ENCODE measurements at places on chromosomes 16 and 17.

DNA sequence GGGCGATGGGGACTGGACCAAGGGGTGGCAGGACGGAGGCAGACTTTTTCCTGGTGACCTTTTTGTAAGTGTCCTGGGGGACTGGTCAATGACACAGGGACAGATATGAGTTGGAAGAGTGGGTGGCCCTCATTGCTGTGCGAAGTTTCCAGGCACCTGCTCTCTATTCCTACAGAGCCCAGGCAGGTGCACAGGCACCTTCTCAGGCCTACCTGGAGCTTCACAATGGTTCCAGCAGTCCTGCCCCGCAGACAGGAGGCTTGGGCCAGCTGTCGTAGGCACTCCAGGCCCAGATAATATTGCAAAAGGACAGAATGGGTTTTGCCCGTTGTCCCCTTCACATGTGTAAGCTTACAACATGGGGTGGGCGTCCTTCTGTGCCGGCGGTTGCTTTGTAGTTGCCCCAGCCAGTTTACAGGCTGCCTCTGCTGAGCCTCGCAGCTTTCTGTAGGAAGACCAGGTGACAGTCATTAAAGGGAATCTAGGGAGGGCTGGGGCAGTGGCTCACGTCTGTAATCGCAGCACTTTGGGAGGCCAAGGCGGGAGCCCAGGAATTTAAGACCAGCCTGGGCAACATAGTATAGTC lies 84.3 kb downstream of the ARHGAP23 start:
- no peak for DNase-seq

GRCh38 chr16:69593751-69594255 lies 28.0 kb downstream of the NFAT5 start:
- no peak for DNase-seq

- DNase-seq: peak; percentile 54
Observed at GRCh38 chr16:88144028-88144511, 192.8 kb downstream of the BANP start.

DNA sequence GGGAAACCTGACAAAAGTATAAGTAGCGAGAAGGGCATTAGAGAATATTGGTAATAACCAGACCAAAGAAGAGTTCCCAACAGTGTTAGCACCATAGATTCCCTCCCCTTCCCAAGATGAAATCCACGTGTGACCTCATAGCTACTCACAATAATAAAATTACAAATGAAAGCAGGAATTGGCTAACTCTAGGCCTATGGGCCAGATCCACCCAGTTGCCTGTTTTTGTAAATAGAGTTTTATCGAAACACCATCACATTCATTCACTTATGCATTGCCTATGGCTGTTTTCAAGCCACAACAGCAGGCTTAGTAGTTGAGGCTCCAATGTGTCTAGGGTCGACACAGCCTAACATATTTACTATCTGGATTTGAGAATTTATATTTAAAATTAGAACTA lies 7.8 kb downstream of the CPHXL start:
- DNase-seq: no peak

GRCh38 chr16:55964923-55965475 lies 89.8 kb upstream of the CES5A start:
- DNase-seq: no peak

- no peak for DNase-seq
Observed at GRCh38 chr17:34761646-34762045, 182.3 kb downstream of the TMEM132E start.
